ENCODE measurements at places on chromosomes 5 and 9.

- DNase-seq = no peak
These were observed 61.8 kb upstream of the TBC1D2 start for GRCh38 chr9:98317134-98317857.

GRCh38 chr9:116476935-116477381 is 210.1 kb upstream of the TRIM32 start:
- DNase-seq = no peak

DNA sequence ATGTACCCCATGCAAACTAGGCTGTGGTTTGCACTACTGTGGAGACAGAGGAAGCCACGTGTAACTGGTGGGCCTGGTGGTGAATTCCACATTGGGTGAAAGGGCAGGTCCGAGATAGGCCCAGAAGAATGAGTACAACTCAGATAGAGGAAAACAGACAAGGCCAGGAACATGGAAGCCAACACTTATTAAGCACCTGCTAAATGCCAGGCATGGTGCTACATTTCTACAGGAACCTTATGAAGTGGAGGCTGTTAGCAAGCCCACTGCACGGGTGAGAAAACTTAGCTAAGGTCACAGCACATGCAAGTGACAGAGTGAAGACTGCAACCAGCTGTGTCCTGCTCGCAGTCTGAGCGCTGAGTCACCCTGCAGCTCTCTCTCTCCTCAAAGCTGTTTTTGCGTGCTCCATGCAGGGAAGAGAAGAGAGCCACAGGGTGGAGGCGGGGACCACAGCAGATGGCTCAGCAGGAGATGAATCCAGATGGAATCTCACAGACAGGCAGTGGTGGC is 65.5 kb upstream of the SPTLC1 start:
- no peak for DNase-seq

DNA sequence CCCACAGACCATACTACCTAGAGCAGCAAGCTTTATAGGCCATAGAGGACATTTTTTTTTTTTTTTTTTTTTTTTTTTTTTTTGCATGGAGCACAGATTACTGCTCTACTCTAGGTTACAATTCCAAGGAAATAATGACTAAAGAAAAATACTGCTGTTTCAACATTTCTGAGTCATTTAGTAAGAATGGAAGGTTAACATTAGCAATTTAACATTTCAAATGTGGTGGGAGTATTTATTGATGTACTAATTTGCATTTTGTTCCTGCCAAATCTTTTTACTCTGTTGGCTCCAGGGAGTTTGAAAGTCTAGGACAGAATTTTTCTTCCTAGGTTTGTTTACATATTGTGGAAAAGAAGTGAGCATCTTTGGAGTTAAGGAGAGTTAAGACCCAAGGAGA is 142.1 kb upstream of the CCDC152 start:
- no peak for DNase-seq

GRCh38 chr5:67135381-67135984 is 61.1 kb downstream of the CD180 start:
- no peak for DNase-seq

- no peak for DNase-seq
These were observed 65.3 kb downstream of the CSNK1A1 start for GRCh38 chr5:149485655-149486615.

- DNase-seq = no peak
These were observed 28.8 kb upstream of the NFIB start for GRCh38 chr9:14342736-14343135.

DNA sequence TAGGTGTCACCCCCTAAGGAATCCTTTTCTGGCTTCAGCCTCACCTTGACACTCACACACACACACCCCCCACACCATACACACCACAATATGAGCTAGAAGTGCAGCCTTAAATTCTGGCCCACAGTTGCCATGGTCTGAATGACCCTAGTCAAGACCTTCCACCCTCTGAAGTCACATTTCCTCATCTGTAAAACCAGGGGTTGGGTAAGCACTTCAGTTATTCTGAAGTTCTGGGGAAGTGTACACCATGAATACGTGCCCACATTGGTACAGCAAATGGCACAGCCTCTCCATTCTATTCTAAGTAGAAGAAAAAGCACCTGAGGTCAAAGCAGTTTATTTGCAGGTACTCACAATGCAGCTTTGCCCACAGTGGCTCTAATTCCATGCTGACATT is 372.8 kb upstream of the KLF4 start:
- DNase-seq = no peak

DNA sequence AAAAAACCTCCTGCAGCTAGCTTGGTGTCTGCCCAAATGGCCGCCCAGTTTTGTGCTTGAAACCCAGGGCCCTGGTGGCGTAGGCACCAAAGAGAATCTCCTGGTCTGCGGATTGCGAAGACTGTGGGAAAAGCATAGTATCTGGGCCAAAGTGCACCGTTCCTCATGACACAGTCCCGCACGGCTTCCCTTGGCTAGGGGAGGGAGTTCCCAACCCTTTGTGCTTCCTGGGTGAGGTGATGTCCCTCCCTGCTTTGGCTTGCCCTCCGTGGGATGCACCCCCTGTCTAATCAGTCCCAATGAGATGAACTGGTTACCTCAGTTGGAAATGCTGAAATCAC is 83.0 kb upstream of the JAK2 start:
- no peak for DNase-seq

GRCh38 chr5:130710596-130710995 is 454.5 kb downstream of the HINT1 start:
- no peak for DNase-seq

DNA sequence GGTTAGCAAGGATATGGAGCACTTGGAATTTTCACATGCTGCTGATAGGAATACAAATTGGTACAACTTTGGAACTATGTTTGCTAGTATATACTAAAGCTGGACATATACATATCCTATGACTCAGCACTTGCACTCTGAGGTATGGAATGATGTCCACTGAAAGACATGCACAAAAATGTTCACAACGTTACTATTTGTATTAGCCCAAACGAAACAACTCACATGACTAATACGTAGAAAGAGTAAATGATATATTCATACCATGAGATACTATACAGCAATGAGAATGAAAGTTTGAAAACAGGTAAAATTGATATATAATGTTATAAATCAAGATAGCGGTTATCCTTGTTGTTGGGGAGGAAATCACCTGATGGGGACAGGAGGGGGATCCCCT is 45.5 kb upstream of the CDC42SE2 start:
- DNase-seq = no peak

GRCh38 chr5:103561685-103562452 is 720 bp downstream of the NUDT12 start:
- no peak for DNase-seq

GRCh38 chr5:140111011-140111858 is 2.7 kb upstream of the PURA start:
- DNase-seq = no peak

GRCh38 chr9:5614985-5615384 is 13.9 kb upstream of the RIC1 start:
- no peak for DNase-seq

- no peak for DNase-seq
These were observed 113.7 kb downstream of the TMEM232 start for GRCh38 chr5:110612794-110613247.

DNA sequence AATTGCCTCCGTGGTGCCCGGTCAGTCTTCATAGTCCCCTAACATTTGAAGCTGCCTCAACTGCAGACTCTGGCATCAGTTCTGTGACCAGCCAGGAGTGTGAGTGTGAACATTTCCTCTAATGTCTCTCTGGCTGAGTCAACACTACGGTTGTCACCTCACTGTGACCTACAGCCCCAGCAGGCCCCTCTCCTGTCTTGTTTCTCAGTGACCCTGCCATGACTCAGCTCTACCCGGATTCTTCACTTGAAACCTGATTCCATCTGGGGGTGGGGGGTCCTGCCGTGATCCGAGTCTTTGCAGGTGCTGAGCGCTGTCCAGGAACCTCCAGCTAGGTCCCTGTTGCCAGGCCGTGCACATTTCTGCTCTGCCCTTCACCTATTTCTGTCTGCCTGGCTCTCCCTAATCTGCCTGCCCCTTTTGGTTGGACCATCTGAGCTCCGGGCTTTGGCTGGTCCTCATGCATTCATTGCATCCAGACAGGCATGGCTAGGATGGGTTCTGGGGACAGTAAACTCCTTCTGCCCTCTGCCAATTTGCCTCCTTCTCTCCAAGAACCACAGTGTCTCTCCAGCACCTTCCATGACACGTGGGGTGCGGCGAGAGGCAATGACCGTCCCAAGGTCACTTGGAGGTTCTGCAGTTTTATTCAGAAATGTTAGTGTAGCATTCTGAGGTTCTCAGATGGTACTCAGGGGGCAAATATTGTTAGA is 24.2 kb downstream of the STC2 start:
- no peak for DNase-seq

GRCh38 chr9:137114220-137114612 is 317 bp downstream of the DPP7 start:
- no peak for DNase-seq

DNA sequence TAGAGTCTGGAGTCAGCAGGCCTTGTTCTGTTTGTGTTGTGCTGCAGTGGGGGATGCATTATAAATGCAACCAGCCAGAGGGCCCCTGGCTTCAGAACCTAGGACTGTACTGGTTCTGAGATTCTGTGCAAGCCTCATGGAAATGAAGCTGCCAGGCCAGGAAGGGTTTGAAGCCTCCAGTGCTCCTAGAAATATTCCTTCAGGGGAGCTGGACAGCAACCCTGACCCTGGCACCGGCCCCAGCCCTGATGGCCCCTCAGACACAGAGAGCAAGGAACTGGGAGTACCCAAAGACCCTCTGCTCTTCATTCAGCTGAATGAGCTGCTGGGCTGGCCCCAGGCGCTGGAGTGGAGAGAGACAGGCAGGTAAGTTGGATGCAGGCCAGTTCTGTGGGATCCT is at the start of gene SLC4A9:
SLC4A9 (plus strand) TSS at position 94 of the 400 bp plus-strand sequence; CDS start at position 137, 43 bp downstream.
- DNase-seq = no peak

DNA sequence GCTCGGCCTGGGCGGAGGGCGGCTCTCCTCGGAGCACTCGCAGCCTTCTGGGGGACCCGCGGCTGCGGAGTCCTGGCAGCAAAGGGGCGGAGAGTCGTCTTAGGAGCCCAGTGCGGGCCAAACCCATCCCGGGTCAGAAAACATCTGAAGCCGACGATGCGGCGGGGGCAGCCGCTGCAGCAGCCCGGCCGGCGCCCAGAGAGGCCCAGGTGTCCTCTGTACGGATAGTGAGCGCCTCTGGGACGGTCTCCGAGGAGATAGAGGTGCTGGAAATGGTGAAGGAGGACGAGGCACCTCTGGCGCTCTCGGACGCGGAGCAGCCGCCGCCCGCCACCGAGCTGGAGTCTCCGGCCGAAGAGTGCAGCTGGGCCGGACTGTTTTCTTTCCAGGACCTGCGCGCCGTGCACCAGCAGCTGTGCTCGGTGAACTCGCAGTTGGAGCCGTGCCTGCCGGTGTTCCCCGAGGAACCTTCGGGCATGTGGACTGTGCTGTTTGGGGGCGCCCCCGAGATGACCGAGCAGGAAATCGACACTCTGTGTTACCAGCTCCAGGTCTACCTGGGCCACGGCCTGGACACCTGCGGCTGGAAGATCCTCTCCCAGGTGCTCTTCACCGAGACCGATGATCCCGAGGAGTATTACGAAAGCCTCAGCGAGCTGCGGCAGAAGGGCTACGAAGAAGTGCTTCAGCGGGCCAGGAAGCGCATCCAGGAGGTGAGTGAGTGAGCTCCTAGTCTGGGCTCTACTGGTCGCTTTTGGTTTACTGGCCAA is 1.2 kb downstream of the JMY start:
- peak; percentile 10 for DNase-seq

DNA sequence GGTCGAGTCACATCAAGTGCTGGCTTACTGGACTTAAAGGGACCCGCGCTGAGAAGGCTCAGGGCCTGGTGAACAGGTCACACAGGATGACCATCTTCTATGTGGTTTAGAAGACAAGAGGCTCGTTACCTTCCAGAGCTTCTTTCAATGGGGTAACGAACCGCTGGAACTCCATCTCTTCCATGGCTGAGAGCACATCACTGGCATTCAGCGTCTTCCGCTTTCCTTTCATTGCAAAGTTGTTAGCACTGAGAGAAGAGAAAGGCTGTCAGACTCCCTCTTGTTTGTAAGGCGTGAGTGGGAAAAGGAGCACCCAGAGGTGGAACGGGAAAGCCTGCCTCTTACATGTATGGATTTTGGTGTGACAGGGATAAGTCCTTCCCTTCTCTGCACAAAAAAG is 994 bp downstream of the POLE3 start:
- DNase-seq = no peak

DNA sequence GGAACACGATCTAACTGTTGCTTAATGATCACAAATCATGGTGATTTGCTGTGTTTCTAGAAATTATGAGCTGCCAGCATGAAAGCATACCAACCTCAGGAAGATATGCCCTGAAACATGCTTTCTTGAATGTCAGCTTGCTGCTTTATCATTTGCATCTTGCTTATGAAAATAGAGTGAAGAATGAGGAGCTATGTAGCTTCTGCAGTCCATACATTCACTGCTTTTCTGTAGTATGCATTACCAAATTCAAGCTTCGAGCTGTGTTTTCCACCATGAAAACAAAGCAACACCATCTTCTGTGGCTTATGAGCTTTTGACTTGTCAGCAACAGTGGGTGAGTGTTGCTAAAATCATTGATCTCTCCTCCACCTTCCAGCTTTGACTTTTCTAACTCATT is 16.5 kb downstream of the F2RL2 start:
- DNase-seq = no peak

- no peak for DNase-seq
These were observed 120.2 kb upstream of the CCDC152 start for GRCh38 chr5:42636425-42636824.

GRCh38 chr9:83794051-83794450 is 23.5 kb downstream of the GKAP1 start:
- DNase-seq = no peak

DNA sequence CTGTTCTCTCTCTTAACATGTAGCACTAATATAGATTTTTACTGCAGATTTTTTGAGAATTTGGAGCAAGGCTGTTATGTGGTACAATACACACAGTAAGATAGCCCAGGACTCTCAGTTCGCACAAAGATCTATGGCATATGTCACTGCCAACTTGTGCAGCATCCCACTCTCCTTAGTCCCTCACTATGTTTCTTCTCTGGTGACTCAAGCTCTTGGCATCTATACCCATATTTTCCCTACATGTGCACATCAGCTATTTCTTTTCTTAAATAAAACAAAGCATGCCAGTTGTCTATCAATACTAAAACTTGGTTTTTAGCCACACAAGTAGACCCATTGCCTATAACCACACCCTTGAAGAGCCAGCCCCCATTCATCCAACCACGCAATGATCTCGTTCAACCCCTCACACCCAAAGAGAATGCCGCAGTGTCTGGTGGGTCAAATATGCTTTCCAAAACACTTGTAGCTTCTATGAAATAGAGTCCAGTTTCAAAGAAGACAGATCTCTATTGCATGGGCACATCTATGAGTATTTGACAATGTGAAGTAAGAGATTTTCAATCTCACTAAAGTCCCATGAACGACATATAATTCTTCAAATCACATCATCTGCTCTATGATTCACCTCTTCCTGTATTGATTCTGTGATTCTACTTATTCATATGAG is 18.2 kb upstream of the IL7R start:
- no peak for DNase-seq

GRCh38 chr5:82620957-82621600 is 342.9 kb upstream of the RPS23 start:
- DNase-seq = no peak

DNA sequence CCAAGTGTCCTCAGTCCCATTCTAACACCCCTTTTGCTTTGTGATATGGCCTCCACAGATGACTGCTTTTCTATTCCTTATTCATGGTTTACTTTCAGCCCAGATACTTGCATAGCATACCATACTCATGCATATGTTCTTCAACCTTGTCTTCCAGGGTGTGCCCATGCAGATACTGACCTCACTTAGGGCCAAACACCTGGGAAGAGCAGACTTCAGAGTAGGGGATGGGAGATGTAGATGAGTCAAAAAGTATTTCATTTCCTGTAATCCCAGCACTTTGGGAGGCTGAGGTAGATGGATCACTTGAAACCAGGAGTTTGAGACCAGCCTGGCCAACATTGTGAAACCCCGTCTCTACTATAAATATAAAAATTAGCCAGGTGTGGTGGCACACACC is 58.3 kb downstream of the NRG2 start:
- DNase-seq = no peak

Measured in stimulated activated CD8-positive, alpha-beta memory T cell treated with anti-CD3 and anti-CD28 coated beads, Interleukin-4, amount 100 ng/mL, for 24 hours (primary cell).